ENCODE measurements at places on chromosomes 12 and 14.

DNA sequence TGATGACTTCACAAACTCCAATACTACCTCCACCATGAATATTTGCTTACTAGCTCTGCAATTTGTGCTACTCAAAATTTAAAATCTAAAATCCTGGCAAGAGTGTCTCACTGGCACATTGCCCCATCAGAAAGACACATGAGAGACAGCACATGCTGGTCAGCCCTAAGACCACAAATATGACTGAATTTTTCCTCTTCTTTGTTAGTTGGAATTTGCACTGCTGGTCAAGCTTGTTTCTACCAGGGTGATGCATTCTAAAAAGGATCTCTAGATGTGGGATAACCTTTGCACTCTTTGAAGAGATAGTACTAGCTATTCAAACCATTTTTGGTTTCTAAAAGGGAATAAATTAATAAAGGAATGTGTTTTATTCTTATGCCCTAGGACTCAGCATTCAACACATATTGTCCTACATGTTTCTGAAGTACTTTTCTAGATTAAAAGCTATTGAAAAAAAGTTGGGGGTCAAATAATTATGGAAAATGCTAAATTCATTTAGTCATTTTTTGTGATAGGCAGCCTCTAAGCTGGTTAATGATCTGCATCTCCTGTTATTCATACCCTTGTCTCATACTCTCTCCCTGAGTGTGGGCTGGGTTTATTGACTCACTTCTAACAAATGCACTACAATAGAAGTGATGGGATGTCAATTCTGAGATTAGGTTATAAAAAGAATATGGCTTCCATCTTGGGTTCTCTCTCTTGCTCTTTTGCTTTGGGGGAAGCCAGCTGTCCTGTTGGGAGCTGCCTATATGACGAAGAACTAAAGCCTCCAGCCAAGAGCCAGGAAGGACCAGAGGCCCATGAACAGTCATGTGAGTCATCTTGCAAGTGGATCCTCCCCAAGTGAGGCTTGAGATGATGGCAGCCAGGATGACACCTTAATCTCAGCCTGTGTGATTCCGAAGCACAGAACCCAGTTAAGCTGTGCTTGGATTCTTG lies 211.5 kb upstream of the CRY1 start:
- no peak for DNase-seq

DNA sequence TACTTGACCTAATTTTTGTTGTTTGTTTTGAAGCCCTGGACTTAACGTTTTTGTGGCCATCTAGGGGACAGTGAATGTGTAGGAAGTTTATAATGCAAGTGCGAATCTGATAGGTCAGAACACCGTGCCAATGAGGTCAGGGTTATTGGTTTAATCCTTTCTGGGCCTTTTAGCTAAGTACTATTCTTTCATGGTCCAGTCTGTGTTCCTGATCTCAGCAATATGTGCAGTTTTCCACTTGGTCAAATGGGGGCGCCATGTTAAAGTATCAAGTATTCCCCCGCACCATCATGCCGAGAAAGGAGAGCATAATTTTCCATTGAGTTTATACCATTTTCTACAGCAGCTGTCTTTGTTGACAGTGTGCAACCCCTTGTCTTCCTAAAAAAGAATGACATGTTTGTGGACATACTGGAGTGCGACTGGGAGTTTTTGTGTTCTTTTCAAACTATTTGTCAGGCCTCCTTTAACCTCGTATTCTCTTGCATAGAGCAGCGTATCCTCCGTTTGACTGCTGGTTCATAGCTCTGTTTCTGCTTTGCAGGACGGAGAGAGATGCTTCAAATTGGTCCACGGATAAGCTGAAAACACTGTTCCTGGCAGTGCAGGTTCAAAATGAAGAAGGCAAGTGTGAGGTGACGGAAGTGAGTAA lies 1.3 kb downstream of the AHSA1 start:
- DNase-seq = peak; percentile 92

- no peak for DNase-seq
Observed at GRCh38 chr12:62267026-62267425, 6.8 kb downstream of the USP15 start.

DNA sequence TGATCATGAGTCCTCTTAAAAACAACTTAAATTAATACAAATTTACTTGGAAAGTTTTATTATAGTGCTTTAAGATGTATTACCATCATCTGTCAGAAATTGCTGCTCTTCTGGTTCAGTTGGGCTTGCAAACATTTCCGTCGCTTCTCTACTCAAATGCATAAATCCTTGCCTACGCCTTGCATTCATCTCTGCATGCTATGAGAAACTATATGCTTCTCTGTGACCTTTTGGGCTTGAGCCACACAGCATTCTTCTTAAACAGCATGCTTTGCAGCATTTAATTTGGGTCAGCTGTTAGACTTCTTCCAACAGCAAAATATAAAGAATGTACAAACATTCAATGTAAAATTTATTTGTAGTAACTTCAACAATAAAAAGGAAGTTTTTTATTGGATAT lies 305.7 kb upstream of the FLRT2 start:
- DNase-seq = no peak

- DNase-seq = no peak
Observed at GRCh38 chr12:18897823-18898222, 159.9 kb downstream of the CAPZA3 start.

GRCh38 chr12:48972213-48972951 lies 847 bp upstream of the WNT10B start:
- DNase-seq = peak; percentile 63

DNA sequence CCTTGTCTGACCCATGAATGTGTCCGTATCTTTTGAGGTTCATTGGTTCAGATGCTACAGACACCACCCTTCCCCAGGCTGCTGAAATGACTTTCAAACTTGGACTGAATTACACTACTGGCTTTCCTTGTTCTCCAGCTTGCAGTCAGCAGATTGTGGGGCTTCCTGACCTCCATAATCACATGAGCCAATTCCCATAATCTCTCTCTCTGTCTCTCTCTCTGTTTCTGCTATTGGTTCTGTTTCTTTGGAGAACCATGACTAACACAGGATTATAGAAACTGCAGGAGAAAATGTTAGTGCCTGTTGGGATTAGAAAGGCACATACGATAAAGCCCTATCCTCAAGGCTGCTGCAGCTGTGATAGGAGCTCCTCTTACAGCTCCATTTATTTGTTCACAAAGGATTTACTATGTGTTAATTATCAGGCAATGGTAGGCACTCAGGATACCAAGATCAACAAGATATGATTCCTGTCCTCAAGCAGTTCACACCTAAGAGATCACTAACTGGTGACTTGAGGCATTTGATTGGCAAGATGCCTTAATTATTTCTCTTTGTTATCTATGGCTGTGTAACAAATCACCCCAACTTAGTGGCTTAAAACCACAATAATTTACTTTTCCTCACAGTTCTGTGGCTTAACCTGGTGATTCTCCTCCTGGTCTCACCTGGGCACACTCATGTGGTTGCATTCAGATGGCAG lies 10.2 kb upstream of the NYNRIN start:
- no peak for DNase-seq

DNA sequence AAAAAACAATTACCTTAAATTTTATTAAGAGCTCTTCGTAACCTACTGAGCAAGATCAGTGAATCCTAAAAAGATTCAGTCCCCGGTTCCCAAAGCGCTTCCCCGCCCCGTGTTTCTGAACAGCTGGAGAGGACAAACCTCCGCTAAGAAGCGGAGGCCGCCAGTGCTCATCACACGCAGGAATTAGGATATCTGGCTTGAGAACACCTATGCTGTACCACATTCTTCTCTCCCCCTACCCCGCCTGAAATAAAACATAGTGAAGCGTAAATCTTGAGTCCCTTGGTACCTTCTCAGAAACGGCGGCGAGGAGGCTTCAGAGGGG lies 774 bp upstream of the WDR20 start:
- DNase-seq = no peak

DNA sequence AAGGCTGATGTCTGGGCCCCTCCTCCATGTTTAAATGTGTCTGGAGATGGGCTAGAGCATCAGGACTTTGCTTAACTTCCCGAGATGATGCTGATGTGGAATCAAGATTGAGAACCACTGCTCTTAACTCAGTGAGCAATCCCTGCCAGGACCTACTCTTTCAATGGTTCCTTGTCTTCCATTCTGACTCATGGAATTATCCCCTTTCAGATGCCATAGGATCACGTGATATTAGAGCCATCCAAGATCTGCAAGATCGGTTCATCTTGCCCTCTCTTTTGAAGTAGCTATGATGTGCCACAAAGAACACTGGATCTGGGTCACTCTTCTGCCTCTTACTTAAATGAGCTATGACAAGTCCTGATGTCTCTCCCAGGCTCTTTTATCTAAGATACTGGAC lies 96.8 kb downstream of the EXOC5 start:
- no peak for DNase-seq

GRCh38 chr14:105333613-105334364 lies 19.2 kb downstream of the PACS2 start:
- DNase-seq = no peak

- DNase-seq = peak; percentile 30
Observed at GRCh38 chr12:10362325-10362724, 27.5 kb downstream of the KLRK1 start.

DNA sequence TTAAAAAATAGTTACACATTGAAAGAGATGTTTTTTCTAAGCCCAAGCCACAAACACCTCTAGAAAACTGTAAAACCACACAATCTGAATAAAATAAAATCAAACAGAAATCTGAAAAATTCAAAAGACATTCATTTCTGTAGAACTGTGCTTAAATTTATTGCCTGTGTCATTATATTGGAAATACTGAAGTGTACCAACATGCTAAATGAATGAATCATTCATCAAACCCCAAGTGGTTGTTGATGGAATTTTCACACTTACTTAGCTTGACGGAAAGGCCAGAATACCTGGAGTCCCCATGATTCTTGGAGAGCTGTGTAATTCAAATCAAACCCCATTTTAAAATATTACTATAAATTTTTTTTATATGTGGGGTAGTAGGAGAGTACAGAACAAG lies 2.7 kb downstream of the KITLG start:
- DNase-seq = no peak

- DNase-seq = peak; percentile 90
Observed at GRCh38 chr14:100285021-100285912, 21.0 kb downstream of the SLC25A29 start.

- DNase-seq = no peak
Observed at GRCh38 chr14:32896979-32897697, 41.5 kb upstream of the NPAS3 start.

DNA sequence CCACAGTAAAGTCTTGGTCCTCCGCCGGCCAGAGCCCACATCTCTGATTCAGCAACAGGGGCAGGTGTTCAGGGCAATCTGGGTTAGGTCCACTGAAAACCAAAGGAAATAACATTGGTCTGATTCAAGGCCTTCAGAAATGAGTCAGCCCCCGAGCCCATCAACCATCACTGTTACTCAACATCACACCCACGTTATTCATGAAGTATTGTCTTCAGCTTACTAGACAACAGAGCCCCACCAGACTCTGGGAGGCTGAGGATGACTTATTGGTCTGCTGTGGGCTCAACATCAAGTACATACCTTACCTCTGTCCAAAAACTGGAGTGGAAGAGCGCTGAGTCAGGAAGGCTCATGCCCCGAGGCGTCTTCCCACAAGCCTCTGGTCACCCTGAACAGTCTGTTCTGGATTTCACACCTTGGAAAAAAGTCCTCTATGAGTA lies 97.5 kb downstream of the ZFP36L1 start:
- DNase-seq = peak; percentile 47

GRCh38 chr14:86641310-86641709 lies 1111.4 kb downstream of the FLRT2 start:
- DNase-seq = no peak

- peak; percentile 80 for DNase-seq
Observed at GRCh38 chr12:122421187-122421820, 1.2 kb downstream of the CLIP1 start.

- DNase-seq = no peak
Observed at GRCh38 chr14:34701808-34702207, 12.6 kb downstream of the CFL2 start.

DNA sequence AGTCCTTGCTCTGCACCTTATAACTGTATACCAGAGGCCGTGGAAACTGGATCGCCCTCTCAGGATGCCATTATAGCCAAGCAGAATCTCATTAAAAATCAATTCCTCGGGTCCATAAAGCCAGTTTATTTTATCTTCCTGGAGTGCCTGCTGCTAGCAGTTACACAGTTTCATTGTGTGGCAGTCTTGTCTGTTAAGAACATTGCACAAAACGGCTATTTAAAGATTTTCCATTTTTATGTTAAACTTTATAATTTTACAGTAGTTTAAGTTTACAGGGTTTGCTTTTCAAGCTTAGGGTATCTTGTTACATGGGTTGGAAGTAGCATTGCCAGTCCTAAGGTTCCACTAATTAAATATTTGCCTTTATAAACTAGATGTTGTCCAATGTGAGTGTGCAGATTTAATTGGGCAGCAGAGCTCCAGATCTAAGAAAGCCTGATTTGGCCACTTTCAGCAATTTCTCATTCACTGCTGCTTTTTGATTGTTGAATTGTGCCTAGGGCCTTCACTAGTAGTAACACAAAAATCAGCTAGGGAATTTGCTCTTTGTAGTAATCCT lies 17.0 kb downstream of the TMEM30B start:
- no peak for DNase-seq

DNA sequence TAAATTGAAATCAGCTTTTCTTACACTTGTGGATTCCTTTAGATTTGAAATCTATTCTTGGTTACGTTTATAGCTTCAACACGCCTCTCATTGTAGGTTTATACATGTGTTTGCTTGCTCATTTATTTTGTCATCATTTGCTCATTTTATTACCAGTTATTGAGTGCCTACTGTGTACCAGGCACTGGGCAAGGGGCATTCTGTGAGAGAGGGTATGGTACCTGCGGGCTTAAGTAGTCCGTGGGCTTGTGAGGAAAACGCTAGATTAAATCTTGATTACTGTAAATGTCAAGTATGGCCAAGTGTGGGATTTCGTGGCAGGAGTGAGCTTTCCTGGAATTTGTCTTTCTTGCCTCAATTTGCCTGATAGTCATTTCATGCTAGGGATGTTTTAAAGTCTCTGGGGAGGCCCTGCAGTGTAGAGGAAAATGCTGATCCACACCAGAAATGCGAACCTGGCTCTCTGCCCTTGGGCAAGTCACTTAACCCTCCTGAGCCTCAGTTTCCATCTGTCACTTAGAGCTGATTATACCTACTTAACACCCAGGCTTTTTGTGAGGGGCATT lies 92.7 kb downstream of the CACNA1C start:
- no peak for DNase-seq

DNA sequence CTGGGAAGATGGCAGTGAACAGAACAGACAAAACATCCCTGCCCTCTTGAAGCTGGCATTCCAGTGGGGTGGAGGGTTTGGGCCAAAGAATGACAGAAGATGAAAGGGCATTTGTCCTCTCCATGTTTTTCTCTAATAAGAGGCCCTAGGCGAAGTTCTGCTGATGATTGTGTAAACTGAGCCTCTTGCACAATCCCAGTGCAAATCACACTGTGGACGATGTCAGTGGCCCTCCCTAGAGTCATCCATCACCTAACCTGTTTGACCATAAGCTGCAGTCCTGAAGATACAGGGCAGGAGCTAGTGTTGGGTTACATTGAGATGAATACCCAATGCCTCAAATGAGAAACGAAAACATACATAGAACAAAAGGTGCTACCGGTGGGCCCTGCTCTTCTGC lies 622.4 kb upstream of the TBX3 start:
- DNase-seq = no peak

GRCh38 chr14:101473045-101473729 lies 88.1 kb upstream of the DIO3 start:
- DNase-seq = no peak
